ENCODE measurements at places on chromosomes 5 and 9.

DNA sequence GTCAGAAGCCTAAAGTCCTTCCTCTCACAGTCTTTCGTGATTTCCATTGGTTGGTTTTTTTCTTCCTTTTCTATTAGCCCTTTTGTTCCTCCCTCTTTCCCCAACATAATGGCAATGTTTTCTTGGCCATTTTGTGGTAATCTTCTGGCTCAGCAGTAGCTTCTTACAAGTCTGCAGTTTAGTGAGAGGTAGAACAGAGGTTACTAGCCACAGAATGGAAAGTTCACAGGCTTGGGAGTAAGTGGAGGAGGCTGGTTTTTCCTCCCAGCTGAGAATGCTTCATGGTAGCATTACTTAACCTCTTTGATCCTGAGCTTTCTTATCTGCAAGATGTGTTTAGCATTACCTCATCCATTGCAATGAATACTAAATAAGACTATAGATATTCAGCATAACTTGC is 346.9 kb downstream of the NFIB start:
- no peak for DNase-seq

- no peak for DNase-seq
Measured at GRCh38 chr5:74634611-74635286, 5.8 kb downstream of the ENC1 start.

DNA sequence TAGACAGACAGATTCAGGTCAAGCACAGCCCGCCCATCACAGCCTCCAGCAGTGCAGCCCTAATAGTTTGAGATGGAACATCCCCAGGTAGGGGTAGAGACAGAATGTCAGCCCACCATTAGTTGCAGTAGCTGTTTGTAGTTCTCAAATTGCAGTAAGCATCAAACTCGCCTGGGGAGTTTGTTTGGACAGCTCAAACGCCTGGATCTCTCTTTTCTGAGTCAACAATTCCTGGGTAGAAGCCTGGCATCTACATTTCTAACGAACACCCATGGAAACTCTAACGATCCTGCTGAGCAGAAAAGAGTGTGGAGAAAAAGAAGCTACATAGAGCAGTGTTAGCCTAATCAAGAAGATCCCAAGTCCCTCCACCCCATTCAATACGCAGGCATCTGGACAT is 59.4 kb downstream of the ADAMTS16 start:
- DNase-seq: no peak

DNA sequence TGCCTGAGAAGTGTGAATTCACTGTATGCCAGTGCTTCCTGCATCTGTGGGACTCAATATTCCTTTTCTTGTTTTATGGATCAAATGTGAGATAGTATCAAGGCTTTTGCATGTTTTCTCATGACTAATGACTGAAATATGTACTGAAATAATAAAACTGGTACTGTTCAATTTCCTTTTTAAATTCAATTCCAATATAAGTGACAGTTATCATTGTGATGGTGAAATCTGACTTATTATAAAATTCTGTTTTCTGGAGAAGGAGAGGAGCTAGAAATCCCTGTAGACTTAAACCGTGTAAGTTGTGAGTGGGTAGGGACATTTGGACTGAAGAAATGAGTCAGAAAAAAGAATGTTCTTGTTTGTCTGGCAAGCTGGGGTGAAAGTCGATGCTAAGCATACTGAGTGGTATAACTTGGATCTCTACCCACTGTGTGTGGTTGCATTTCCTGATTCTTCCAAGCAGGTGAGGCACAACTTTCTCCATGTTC is 245.2 kb downstream of the EFNA5 start:
- peak; percentile 70 for DNase-seq

- DNase-seq: no peak
Measured at GRCh38 chr5:39079147-39079546, 4.9 kb upstream of the RICTOR start.

DNA sequence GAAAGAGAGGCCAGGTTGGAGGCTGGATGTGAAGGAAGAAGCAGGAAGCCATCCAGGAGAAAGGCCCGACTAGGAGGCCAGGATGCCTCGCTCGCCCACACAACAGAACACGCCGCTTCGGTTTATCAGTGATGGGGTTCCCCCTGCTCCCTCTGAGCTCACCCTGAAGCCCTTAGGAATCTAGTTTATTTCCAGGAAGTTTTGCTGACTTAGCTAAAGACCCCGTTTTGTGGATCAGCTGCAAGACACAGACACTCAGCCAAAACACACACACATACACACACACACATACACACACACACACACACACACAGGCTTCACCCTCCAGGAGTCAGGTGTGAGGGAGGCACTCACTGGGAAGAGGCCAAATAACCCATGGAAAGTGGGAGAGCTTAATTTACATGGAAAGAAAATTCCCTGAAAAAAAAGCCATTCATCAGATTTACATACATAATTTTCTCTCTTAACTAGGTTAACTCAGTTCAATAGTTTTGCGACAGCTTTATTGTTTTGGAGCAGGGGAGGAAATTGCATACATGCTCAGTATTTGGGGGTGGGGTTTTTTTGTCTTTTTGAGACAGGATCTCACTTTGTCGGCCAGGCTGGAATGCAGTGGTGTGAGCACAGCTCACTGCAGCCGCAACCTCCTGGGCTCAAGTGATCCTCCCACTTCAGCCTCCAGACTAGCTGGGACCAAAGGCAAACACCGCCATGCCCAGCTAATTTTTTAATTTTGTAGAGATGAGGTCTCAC is 92.7 kb upstream of the HAND1 start:
- DNase-seq: no peak

GRCh38 chr5:149636861-149637246 is 55.6 kb downstream of the ARHGEF37 start:
- DNase-seq: peak; percentile 75
